ENCODE measurements at places on chromosomes 5 and 9. TPM values are rescaled to one million over a fixed set of nuclear protein-coding genes. Genes with fewer than 3 reads are reported as not detected.

Gene ATOX1
- 204 TPM for total RNA-seq

Gene SERINC5
- 6.2 TPM for total RNA-seq

Gene CCL21
- total RNA-seq, result not detected

Gene ANKRD18B
- 6.7 TPM for total RNA-seq

Gene ZFAND5
- 177 TPM for total RNA-seq

Gene ZNF618
- 7.9 TPM for total RNA-seq

Gene ARSK
- 8.5 TPM for total RNA-seq

Gene JAK2
- total RNA-seq, result 3.4 TPM

Gene ESM1
- not detected for total RNA-seq

Gene CCL27
- not detected for total RNA-seq

Gene FOXD1
- 12.2 TPM for total RNA-seq

Gene CDH9
- not detected for total RNA-seq

Gene TIGD6
- total RNA-seq, result 4.9 TPM

Gene SLC4A9
- total RNA-seq, result not detected

Gene KIF3A
- 8.0 TPM for total RNA-seq

Gene SLCO4C1
- total RNA-seq, result not detected

Gene FOXI1
- total RNA-seq, result not detected

Gene GAS1
- 0.07 TPM for total RNA-seq

Gene ARL14EPL
- total RNA-seq, result 0.19 TPM

Gene RANBP3L
- not detected for total RNA-seq

Gene ANKRD18A
- 13.1 TPM for total RNA-seq

Gene TPRN
- total RNA-seq, result 10.8 TPM

Gene PCDHGA2
- 0.58 TPM for total RNA-seq

Gene EDIL3
- total RNA-seq, result 0.16 TPM

Gene IFNA8
- total RNA-seq, result not detected

Gene FOXD4L6
- total RNA-seq, result not detected

Gene TMEM171
- 6.8 TPM for total RNA-seq

Gene PTGES2
- total RNA-seq, result 99.3 TPM

Gene CCDC192
- not detected for total RNA-seq

Gene F2R
- 53.5 TPM for total RNA-seq

Gene FAM81B
- total RNA-seq, result not detected

Gene ABLIM3
- total RNA-seq, result 21.7 TPM

Gene GFI1B
- total RNA-seq, result 0.17 TPM

Gene OR1J2
- not detected for total RNA-seq

Gene GTF3C5
- 62.9 TPM for total RNA-seq

Gene PCDHGA5
- total RNA-seq, result 0.14 TPM

Gene AQP7
- total RNA-seq, result 0.27 TPM

Gene IFNA21
- total RNA-seq, result not detected

Gene ZFP62
- 9.5 TPM for total RNA-seq
